ENCODE measurements at places on chromosomes 7 and 10.

DNA sequence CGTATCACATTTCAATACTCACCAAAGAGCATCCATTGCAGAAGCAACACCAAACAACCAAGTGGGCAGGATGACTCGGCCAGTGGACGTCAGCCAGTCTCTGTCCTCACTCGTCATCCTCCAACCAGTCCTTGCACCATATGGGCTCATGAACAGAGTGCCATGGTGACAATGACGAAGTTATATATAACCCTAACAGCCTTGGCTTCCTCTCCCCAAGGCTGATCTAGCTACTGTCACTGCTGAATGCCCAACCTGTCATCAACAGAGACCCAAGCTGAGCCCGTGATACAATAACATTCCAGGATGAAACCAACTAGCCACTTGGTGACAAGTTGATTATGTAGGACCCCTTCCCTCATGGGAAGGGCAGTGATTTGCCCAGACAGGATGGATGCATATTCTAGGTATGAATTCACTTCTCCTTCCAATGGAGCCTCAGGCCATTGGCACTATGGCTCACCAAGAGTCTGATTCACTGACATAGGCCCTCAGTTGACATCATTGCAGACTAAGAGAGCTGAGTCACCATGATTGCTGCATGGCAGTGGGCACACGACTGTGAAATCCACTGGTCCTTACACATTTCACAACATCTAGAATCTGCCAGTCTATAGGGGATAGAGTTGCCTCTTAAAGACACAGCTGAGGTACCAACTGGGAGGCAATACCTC lies 26.3 kb upstream of the PPIF start:
- DNase-seq = no peak

DNA sequence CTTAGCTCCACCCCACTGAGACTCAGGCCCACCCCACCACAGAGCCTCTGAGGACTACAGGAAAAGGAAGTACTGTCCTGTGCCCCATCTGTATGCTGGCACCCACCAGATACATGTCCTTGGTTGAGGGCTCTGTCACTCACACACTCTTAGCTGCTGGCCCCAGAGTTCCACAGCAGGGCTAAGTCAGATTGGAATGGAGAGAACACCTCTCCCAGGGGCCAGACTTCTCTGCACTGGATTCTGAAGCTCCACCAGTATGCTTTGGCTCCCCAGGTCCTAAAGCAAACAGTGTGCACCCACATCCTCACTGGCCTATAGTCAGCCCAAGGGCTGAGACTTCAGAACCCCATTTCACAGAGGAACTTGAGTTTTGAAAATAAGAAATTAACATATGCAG lies 103.2 kb upstream of the PPP2R2D start:
- no peak for DNase-seq

- DNase-seq = no peak
These were observed 10.8 kb upstream of the JCAD start for GRCh38 chr10:30070001-30070685.

GRCh38 chr10:94630017-94630688 lies 53.4 kb upstream of the CYP2C18 start:
- no peak for DNase-seq

GRCh38 chr7:32868116-32868515 lies 23.4 kb downstream of the KBTBD2 start:
- no peak for DNase-seq

DNA sequence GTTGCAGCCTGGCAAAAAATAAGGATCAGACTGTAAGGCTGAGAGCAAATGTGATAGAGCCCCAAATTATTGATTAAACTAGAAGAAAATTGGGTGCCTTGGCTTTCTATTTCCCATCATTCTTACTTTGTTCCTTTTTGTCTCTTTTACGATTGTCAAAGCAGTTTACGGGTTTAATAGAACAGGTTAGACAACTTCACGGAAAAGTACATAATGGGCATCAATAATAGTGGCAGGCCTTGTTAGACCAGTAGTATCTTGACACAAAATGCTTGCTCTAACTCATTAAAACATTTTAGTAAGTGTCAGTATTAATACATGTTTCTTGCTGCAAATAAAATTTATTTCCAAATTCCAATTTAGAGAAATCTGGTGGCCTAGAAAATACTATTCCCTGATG lies 14.5 kb upstream of the GGCT start:
- no peak for DNase-seq

GRCh38 chr10:18400906-18401245 lies 250.5 kb downstream of the NSUN6 start:
- no peak for DNase-seq

DNA sequence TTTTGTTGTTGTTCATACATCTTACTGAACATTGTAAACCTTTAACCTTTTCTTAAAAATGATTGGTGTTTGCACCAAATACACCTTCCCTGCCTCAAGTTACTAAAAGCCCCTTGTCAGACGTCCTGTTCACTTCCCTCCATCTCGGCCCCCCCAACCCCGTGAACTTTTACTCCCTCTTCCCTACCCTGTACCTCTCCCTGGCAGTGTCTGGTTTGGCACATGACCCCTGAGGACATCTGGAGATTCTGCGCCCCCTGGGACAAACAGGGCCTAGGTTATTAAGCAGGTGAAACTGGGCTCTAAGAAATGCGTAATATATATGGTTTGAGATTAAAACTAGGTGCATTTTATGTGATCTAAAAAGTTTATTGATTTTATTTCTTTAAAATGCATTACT lies 1.4 kb downstream of the PPP2R2D start:
- DNase-seq = no peak

DNA sequence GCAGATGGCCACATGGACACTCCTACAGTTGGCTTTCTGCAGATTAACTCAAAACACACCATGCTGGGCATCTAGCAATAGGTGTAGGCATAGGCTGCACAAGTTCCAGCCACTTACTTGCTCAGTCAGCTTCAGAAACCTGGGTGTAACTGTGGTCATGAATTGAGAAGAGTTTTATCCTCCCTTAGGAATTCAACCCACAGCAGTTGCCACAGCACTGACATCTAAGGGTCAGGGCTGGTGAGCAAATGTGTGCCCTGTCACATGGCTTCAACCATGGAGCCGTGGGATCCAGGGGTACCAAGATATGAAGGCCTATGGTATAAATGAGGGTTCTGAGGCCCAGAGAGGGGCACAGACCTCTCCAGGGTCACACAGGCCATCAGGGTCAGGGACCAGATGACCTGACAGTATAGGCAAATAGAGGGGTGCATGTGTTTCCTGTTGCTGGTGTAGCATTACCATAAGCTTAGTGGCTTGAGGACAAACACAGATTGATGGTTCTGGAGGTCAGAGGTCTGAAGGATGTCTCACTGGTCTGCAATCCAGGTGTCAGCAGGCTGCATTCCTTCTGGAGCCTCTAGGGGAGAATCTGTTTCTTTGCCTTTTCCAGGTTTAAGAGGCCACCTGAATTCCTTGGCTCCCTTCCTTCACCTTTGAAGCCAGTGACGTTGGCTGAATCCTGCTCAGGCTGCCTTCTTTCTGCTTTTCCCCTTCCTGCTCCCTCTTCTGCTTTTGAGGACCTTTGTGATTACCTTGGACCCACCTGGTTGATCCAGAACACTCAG lies 24.1 kb downstream of the MINDY4 start:
- DNase-seq = no peak

- DNase-seq = no peak
These were observed 29.1 kb downstream of the EPC1 start for GRCh38 chr10:32317795-32318357.

DNA sequence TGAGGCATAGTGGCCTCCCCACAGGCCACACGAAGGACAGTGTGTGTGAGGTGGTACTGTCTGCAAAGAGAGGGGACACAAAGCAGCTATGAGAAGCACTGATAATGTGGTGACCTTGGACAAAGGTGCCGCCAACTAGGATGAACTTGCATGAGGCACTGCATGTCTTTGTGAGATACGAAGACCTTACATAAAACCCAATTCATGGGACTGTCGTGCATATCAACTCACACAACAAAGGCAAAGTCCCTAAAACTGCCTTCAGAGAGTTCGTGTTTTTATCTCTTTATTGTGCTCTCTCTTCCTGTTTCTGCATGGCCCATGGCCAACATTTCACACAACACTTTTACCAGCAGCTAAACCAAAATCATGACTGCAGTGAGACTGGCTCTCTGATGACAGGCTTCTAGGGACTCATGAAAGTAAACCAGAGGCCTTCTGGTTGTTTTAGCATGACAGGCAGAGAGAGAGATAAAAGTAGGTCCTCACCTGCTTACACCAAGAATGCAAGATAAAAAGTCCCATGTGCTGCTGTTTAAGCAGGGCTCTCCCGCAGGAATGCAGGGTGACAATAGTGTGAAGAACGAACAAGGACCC lies 347.8 kb downstream of the ELMO1 start:
- no peak for DNase-seq

DNA sequence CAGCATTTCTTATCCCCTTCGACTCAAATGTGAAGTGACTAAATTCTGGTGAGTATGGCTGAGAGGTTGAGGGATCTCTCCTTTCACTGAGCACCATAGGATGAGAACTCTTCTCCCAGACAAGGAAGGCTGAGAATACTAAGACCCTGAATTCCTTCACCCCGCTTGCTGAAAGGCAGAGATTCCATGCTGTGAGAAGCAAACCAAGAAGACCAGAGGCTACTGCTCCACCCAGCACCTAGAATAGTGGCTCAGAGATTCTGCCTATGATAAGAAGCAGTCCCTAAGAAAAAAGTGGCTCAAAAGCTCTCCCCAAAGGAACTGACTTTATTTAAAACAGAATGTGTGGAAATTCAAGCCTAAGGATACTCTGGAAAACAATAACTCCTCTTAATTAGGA lies 26.7 kb upstream of the WNT2 start:
- DNase-seq = no peak

DNA sequence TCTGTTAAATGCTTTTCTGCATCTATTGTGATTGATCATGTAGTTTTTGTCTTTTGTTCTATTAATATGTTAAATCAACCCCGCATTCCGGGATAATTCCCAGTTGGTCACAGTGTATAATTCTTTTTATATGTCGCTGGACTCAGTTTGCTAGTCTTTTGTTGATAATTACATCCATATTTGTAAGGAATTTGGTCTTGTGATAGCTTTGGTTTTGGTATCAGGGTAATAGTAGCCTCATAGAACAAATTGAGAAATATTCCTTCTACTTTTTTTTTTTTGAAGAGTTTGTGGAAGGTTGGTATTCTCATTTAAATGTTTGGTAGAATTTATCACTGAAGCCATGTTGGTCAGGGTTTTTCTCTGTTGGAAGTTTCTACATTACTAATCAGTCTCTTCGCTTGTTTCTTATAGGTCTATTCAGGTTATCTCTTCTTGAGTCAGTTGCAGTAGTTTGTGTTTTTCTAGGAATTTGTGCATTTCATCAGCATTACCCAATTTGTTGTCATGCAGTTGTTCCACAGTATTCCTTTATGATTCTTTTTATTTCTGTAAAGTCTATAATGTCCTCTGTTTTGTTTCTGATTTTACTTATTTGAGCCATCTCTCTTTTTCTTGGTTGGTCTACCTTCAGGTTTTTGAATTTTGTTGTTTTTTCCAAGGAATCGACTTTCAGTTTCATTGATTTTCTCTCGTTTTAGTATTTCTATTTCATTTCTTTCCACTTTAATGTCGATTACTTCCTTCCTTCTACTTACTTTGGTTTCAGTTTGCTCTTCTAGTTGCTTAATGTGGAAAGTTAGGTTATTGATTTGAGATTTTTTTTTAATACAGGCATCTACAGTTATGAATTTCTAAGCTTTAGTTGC lies 64.6 kb upstream of the GJD4 start:
- DNase-seq = no peak

GRCh38 chr7:130476297-130477150 lies 15.4 kb upstream of the MEST start:
- DNase-seq = no peak

- no peak for DNase-seq
These were observed 32.5 kb upstream of the KNDC1 start for GRCh38 chr10:133127291-133128125.
